ENCODE measurements at places on chromosomes 6 and 20.

- no peak for DNase-seq
Observed at GRCh38 chr20:41180599-41181333, 43.4 kb downstream of the PLCG1 start.

- no peak for DNase-seq
Observed at GRCh38 chr20:8094850-8095249, 37.2 kb upstream of the PLCB1 start.

- no peak for DNase-seq
Observed at GRCh38 chr6:15324427-15324985, 78.6 kb downstream of the JARID2 start.

- DNase-seq: no peak
Observed at GRCh38 chr6:140230282-140230681, 855.8 kb upstream of the CITED2 start.

DNA sequence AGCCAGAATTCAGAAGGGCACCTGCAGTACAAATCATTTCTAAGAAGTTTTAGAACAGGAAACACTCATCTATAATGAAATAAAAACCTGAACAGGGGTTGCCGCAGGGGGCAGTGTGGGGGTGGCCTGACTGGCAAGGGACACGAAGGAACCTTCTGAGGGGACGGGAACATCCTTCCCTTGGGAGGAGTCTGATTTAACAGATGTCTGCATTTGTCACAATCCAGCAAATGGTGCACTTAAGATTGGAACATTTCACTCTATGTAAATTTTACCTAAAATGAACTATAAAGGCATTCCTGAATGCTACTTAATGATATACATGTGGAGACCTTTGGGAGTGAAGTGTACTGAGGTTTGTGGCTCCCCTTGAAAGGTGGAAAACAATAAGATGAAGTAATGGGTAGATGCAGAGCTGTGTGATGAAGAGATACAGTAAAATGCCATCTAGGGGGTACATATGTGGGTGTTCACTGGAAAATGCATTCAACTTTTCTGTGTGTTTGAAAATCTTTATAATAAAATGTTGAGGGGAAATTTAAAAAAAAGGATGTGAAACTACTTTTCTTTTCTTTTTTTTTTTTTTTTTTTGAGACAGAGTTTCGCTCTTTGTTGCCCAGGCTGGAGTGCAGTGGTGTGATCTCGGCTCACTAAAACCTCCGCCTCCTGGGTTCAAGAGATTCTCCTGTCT lies 89.5 kb downstream of the SNX5 start:
- DNase-seq: no peak

- no peak for DNase-seq
Observed at GRCh38 chr6:62367601-62368000, 81.6 kb upstream of the KHDRBS2 start.

- no peak for DNase-seq
Observed at GRCh38 chr6:125190667-125191066, 37.1 kb downstream of the TPD52L1 start.

DNA sequence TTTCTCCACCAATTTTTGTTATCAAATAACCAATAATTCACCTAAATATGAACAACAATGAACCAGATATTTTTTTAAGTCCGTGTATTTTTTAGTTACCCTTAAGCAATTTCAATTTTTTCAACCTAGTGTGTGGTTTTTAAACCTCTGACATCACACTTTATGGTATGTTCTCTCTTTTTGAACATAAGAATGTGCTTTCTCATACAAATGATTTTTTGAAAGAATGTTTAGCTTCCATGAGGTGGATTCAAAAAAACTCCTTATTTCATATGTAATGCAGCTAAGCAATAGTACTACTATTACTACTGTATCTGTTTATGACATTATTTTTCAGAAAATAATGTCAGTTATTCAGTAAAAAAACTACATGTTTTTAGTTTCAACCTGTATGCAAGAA lies 19.4 kb upstream of the MEI4 start:
- DNase-seq: no peak

GRCh38 chr6:41345901-41346300 lies 10.5 kb downstream of the NCR2 start:
- DNase-seq: no peak

GRCh38 chr20:23232219-23232581 lies 118.4 kb upstream of the NXT1 start:
- no peak for DNase-seq

GRCh38 chr20:61544910-61545889 lies 293.1 kb downstream of the CDH4 start:
- no peak for DNase-seq

DNA sequence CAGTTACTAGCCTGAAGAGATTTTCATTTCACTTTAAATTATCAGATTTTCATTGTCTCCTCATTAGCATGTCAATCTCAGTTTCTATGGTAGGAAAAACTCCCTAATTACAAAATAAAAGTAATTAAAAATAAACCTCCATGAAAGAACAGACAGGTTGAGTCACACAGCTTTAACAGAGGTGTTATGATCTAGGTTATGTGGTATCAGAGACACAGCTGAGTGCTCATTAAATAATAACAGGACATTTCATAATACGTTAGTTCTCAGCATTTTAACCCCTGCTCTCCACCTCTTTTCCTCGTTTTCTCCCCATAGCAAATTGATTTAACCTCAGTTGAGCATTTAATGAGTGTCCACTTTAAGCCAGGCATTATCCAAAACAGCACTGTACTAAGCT lies 21.9 kb downstream of the TPBG start:
- no peak for DNase-seq

- DNase-seq: no peak
Observed at GRCh38 chr6:132790450-132790849, 8.0 kb downstream of the SLC18B1 start.

GRCh38 chr20:61749406-61750075 lies 316.1 kb downstream of the TAF4 start:
- DNase-seq: no peak

GRCh38 chr20:62489186-62489931 lies 13.6 kb upstream of the GATA5 start:
- DNase-seq: no peak

DNA sequence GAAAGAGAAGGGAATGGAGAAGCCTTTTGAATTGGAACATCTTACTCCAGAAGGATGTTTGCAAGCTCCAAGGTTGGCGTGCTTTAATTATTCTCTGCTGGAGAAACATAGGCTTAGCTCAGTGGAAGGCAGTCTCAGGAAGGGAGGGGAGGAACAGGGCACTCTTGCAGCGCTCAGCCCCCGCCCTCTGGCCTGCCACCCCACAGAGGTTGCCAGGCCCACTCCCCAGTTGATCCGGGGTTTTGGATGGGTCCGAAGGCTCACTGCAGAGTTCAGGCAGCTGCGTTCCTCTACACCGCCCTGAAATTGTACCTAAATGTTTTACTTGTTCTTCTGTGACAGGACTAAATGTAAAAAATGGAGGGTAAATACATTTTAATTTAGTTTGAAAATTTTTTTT lies 155.2 kb upstream of the DTNBP1 start:
- no peak for DNase-seq

DNA sequence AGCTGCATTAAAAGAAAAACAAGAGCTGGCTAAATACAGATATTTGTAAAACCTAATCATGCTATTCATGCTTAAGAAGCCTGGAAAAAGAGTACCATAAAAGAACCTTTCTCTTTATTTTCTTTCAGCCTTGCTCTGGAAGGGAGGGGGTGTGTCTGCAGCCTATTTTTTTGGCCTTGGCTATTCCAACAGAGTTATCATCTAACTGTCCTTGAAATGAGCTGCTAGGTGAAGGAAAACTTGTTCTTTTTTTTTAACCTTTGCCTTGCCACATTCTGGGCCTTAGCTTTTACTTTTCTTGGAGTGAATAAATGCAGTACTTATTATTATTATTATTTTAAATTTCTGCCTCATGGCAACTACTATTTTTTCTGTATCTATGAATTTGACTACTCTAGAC lies 224.9 kb upstream of the SYNCRIP start:
- DNase-seq: no peak

GRCh38 chr20:61810738-61811135 lies 254.9 kb downstream of the TAF4 start:
- DNase-seq: no peak

DNA sequence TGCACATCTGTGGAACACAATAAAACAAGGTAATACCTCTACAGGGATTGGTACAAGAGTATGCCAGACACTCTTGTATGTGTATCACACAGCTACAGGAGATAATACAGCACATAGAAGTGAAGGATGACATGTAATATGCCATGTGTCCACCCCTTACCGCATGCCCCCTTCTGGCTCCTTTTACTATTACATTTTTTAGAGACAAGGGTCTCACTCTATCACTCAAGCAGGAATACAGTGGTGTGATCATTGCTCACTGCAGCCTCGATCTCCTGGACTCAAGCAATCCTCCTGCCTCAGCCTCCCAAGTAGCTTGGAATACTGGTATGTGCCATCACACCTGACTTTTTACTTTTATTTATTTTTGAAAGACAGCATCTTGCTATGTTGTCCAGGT lies 4.2 kb upstream of the NCR3 start:
- DNase-seq: no peak

GRCh38 chr6:14399635-14400034 lies 282.1 kb downstream of the CD83 start:
- DNase-seq: no peak

GRCh38 chr6:84062519-84063154 lies 29.1 kb downstream of the MRAP2 start:
- DNase-seq: no peak

DNA sequence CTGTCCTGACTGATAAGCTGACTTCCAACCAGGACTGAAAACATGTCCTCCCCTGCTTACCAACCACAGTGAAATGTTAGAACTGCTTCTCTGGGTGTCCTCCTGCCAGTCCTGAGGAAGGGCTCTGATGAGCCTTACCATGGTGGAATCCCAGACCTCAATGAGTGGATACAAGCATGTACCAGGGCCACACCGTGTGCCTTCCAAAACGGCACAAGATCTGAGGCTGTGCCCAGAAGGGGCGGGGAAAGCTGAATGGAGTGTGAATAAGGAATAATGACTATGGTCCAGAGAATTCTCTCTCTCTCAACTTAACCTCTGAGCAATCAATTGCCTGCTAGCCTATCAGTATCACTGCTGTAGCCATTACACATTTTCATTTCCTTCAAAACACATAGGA lies 51.7 kb downstream of the PDE10A start:
- DNase-seq: no peak

All from CD8-positive, alpha-beta memory T cell (primary cell).